ENCODE measurements at places on chromosomes 13 and 19.
A peak's percentile ranks its signal among the peaks of the same experiment; 100 is the strongest.

DNA sequence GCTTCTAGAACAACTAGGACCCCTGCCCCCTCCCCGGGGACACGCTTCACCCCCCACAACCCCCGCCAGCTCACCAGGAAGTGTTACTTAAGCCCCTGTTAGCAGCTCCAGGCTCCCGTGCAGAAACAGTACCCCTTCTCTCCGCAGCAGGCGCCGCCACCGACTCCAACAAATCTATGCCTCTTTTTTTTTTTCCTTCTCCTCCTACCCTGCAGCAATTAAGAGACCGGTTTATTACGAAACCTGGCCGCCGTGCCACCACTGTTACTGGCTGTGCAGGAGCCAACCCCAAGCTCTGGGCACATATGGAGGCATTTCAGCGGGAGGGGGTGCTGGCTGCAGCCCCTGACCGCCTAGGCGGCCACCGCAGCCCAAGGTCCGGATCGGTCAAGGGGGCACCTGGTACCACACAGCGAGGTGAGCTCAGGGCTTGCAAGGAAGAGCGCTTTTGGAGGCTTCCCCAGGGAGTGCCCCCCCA lies 2.4 kb downstream of the GADD45B start:
- no peak for DNase-seq

- DNase-seq: no peak
Observed at GRCh38 chr13:50594276-50595051, 249.0 kb downstream of the DLEU7 start.

- DNase-seq: no peak
Observed at GRCh38 chr13:94270556-94270955, 208.9 kb downstream of the DCT start.

GRCh38 chr19:42185277-42185676 lies 32.2 kb downstream of the DEDD2 start:
- no peak for DNase-seq

DNA sequence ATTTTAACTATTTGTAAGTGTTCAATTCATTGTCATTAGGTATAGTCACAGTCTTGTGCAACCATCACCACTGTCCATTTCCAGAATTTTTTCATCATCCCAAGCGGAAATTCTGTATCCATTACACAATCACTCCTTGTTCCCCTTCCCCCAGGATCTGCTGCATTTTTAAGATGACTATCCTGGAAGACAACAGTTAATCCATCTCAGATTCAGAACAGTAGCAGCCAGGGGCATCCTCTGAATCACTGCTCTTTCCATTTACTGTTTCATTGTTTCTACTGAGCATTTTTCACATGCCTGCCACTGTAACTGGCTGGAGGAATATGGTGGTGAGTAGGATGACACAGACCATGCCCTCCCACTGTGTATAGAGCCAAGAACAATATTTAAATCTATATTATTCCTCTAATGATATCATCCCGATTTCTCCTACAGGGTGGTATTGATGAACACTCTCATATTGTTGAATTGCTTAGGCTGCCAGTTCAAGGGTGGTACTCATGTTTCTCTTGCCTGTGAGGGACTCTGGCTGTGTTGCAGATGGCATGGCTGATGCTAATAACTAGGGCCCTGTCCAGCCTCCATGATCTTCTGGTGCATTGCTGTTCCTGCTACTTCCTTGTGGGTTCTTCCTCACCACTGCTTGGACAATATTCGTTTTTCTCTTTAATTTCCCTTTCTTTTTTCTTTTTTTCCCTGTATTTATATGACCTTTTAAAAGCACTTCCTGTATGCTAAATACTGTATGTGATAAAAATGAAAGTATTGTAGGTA lies 59.0 kb downstream of the WDFY2 start:
- DNase-seq: peak; percentile 83

- no peak for DNase-seq
Observed at GRCh38 chr13:67128136-67128535, 102.0 kb downstream of the PCDH9 start.

GRCh38 chr13:74346960-74347359 lies 212.8 kb upstream of the KLF12 start:
- no peak for DNase-seq

DNA sequence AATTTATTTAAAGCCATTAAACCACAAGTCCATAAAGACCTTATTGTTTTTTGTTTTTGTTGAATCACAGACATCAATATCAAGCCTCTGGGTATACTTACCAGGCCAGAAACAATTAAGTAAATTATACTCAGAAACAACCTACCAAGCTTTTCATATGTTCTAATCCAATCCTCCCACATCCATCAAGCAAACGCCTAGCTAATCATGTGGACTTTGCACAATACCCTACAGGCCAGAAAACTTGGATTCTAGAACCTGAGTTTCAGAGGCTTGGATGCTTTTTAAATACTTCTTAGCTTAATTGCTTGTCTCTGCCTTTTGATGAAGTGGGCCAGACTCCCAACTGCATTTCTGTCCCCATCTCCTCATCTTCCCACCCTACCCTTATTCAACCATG lies 39.9 kb downstream of the TGDS start:
- no peak for DNase-seq

- no peak for DNase-seq
Observed at GRCh38 chr19:12938779-12939601, 581 bp downstream of the CALR start.

DNA sequence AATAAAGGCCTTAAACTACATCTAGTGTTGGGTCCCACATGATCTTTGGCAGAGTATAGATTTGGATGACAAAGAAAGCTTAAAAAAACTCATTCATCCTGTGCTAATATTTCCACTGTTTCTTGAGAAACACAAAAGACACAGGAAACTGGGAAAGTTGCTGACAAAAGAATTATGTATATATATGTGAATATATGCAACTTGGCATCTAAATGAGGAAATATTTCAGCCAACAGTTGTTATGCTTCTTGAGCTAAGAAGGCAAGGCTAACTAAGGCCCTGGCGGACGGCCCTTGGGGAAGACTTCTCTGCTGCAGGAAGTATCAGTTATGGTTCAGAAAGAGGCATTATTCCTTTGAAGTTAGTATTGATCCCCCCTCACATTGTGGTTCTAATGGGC lies 491.8 kb downstream of the DIAPH3 start:
- DNase-seq: no peak

- DNase-seq: no peak
Observed at GRCh38 chr19:6066661-6067646, 43.3 kb downstream of the RFX2 start.

DNA sequence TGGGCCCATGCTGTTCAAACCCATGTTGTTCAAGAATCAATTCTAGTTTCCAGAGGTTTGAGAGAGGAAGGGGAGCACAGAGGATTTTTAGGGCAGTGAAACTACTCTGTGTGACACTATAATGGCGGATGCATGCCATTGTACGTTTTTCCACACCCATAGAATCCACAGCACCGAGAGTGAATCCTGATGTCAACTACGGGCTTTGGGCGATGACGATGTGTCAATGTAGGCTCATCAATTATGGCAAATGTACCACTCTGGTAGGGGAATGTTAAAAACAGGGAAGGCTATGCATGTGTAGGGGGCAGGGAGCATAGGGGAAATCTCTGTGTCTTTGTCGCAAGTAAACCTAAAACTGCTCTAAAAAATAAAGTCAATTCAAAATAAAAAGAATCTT lies 70.7 kb upstream of the UBAC2 start:
- DNase-seq: no peak

DNA sequence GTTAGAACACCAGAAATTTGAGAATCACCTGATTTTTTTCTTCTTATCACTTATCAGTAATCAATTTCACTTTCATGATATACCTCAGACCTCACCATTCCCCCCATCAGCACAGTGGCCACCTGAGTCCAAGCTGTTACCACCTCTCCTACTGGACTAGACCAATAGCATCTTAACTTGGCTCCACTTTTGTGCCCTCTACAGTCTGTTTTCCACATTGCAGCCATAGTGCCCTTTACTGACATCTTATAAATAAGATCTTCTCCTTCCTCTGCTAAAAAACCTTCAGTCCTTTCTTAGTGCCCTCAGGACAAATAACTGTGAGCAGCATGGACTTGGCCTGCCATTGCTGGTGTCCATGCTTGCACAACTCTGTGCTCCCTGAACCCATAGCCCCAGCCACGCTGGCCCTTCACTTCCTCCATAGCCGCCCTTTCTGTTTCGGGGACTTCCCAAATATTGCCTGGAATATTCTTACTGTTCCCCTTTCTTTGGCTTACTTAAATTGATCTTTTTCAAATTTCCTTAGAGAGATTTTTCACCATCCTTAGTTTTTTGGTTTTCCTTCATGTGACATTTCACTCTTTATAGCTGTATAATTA lies 380.8 kb downstream of the LMO7 start:
- peak; percentile 31 for DNase-seq

GRCh38 chr19:47896773-47897172 lies 10.7 kb upstream of the SULT2A1 start:
- no peak for DNase-seq

DNA sequence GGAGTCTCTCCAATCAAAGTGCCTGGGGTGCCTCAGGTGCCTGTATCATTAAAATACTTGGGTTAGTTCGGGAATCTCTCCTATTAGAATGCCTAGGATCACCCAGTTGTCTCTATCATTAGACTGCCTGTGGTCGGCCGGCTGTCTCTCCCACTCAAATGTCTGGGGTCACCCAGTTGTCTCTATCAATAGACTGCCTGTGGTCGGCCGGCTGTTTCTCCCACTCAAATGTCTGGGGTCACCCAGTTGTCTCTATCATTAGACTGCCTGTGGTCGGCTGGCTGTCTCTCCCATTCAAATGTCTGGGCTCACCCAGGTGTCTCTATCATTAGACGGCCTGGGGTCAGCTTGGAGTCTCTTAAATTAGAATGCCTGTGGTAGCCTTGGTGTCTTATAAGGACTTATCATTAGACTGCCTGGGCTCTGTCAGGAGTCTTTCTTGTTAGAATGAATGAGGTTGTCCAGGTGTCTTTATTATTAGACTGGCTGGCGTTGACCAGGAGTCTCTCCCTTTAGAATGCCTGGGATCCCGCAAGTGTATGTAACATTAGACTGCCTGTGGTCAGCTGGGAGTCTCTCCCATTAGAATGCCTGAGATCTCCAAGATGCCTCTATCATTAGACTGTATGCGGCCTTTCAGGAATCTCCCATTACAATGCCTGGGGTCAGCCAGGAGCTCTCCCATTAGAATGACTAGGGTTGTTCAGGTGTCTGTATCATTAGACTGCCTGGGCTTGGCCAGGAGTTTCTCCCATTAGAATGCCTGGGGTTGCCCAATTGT lies 1555.5 kb downstream of the UQCRFS1 start:
- no peak for DNase-seq

- no peak for DNase-seq
Observed at GRCh38 chr13:41708713-41709112, 251.4 kb downstream of the RGCC start.

DNA sequence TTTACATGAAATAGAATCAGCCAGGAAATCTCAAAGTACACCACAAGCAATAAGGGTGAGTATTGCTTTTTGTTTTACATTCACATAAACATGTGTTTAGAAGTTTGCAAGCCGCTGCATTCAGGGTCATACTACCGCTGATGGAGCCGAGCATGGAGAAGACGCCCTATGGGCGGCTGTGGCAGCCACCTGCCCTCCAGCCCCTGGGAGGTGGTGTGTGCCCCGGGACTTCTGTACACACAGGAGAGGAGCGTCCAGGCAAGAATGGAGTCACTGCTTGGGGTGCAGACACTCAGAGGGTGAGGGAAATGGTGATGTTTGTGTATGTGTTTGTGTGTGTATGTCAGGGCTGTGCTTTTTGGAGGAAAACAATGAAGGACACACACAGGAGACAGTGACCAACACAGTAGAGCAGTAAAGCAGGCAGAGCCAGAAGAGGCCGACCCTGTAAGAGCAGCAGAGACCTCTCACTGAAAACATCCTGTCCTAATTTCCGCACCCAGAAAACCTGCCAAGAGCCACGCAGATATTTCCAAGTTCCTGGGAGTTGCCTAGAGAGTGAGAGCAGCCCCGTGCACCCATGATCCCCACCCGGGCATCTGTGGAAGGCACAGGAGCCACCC lies 108.1 kb upstream of the GJB6 start:
- no peak for DNase-seq

GRCh38 chr13:50291611-50292010 lies 276.4 kb downstream of the KCNRG start:
- DNase-seq: no peak

DNA sequence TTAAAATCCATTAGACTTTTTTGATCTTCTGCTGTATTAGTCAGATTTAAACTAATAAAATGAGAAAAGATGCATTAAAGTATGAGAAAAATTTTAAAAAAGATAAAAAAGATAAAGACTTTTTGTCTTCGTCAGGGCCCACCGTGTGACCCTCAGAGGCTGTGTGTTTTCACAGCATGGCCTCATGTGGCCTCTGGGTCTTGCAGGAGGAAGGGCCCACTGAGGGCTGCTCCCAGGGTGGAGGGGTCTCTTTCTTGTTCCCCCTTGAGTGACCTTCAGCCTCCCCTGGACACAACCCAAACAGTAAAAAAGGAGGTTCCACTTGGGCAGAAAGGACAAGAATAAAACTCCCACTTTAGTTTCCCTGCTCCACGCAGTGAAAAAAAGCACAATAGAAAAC lies 57.1 kb upstream of the RANBP3 start:
- no peak for DNase-seq

DNA sequence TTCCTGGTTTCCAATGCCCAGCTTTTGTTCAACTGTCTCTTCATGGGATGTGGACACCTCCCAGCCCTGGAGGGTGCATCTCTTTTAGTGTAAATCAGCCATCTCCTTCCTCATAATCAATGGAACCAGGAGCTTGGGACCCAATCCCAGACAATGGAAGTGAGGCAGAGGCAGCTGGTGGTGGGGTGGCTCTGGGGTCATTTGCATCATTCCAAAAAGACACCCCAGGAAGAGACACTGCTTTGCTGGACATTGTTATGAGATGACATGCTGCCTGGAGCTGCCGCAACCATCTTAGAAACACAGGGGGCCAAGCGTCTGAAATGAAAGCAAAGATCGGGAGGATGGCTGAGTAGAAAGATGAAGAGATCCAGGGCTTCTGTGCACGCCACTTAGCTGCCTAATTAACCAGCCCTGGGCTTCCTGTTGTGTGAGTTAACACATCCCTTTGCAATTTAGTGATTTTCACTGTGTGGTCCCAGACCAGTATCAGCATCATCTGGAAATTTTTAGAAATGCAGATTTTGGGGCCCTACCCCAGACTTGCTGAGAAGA lies 36.1 kb downstream of the IRS2 start:
- DNase-seq: no peak

GRCh38 chr13:31722673-31723072 lies 16.7 kb upstream of the RXFP2 start:
- peak; percentile 36 for DNase-seq
